Occipital lobe (tissue), 3 donors: ENCODE measurements at places on chromosomes 12 and 14.

DNA sequence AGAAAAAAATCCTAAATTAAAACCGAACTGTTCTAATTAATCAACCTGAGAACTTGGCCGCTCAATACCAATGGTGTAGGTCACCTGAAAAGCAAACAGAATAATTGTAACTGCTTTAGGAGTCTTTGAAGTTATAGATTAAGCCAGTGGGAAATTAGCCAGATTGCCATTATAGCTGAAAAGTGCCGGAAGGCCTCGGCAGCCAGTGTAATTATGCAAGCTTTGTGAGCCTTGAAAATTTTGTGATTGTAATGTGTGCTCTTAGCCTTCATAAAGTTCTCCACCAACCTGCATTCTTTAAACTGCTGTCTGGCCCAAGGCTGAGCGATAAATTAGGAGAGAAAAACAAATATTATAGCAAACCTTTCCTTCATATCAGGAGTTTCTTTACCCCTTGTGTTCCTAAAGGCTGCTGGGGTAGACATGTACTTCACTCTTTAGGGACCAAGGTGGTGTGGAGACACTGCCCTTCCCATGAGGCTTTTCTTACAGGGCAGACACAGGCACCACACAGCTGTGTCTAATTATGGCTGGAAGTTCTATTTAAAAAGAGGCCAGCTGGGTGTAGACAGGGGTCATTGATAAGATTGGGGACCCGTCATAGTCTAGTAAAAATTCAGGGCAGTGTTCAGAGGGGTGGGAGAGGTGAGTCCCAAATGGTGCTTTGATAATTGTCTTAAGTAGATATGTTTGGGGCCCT lies 991.2 kb downstream of the FLRT2 start:
- no peak for DNase-seq

DNA sequence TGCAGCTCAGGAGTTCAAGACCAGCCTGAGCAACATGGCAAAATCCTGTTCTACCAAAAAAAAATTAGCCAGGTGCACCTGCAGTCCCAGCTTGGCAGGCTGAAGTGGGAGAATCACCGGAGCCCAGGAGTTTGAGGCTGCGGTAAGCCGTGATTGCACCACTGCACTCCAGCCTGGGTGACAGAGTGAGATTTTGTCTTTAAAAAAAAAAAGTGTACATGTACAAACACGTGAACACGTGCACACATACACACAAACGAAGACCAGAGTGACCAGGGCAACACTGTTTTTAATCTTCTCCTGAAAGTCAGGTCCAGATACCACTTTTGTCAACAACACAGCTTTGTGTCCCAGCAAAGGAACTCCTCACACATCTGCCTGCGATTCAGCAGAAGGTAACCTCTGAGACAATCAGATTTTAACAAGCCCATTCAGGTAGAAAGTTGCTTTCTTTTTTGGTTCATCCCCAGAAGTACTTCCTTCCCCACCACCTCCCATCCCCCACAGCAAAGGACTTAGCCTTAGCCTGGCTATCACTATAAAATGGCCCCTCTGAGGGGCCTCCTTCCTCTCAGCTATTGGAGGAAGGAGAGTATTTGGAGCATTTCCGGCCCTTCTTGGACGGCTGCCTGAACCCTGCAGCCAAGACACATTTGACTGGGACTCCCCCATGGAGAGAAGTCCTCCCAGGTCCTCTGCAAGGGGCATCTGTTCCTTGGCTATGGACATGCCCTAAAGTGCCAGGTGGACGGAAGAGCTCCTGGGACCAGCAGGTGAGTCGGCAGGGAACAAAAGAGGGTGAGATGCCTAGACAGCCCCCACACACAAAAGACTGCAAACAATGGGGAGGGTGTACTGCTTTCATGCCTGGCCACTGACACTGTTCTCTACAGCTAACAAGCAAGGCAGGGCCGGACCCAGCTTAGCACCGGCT lies 9.8 kb downstream of the CTDSP2 start:
- no peak for DNase-seq

DNA sequence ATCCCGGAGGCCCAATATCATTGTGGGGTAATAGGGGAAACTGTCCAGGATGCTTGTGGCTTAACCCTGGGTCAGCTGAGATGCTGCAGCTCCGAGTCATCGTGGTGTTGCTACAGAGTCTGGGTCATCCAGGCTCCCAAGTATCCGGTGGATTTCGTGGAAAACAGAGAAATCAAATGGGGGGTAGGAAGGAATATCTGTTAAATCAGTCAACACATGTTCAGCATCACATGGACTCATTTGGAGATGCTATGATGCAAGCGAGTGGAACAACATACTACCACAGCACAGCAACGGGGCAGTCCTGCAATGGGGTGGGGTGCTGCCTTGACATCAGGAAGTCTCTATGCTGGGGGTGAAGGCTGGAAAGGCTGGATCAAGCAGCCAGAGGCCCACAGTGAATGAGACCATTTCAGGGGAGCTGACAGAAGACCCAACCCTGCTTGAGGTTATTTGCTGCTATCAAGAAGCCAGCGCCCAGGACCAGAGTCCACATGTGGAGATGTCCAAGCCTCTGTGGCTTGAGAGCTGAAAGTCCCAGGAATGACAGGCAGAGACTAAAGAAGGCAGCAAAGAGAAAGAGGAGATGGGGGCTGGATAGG lies 22.9 kb downstream of the VDR start:
- no peak for DNase-seq

- DNase-seq, result no peak
Measured at GRCh38 chr14:74085047-74085637, 386 bp downstream of the LIN52 start.

DNA sequence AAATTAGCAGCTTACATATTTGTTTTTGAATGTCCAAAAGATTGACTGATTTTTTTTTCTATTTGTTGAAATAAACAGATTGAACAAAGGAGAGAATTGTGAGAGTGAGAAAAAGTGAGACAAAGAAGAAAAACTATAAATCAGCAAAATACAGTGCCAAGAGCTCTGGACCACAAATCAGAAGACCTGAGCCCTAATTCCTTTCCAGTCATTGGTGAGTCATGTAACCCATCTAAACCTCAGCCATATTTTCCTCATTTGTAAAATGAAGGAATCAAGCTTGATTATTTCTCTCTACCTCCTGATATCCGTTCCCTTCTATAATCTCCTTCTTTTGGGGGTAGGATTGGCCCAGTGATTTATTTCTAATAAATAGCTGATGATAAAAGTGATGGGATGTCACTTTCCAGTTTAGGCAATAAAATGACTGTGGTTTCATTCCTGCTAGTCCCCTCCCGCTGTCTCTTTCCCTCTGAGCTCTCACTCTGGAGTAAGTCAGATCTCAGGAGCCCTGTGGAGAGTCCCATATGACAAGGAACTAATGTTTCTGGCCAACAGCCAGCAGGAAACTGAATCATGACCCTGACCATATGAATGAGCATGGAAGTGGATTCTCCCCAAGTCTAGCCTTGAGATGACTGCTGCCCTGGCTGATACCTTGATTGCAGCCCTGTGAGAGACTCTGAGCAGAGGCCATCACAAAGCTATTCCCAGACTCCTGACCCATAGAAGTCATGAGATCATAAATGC lies 218.9 kb downstream of the ACSS3 start:
- no peak for DNase-seq

DNA sequence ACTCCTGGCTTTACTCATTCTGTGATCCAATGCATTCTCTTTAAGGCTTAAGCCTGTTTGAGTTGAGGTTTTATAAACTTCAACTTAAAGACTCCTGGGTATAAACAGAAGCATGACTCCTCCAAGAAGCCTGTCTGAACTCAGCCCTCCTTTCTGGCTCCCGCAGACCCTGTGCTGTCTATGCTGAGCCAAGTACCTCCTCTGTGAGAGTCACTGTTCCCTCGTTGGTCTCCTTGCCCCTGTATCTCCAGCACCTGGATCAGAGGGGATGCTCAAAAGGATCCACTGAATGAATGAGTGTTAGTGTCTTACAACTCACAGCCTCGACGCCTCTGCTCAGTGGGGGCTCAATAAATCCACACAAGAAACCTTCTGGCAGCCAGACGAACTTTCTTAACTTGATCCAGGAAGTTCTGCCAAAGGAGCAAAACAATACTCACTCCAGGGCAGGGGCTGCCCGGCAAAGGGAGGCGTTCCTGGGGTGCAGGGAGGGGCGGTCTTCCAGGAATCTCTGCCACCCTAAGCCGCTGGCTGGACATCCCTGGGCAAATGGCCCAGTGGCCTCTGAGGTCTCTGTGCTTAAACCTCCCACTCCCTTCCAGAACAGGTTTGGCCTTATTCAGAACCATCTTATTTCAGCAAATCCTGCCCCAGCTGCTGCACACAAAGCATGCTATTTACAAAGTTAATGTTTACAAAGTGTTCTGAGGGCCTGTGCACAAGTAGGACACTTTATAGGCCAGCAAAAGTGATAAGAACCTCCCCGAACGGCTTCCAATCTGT lies 32.9 kb downstream of the MAP1LC3B2 start:
- DNase-seq, result no peak
